ENCODE measurements at places on chromosomes 4 and X.

DNA sequence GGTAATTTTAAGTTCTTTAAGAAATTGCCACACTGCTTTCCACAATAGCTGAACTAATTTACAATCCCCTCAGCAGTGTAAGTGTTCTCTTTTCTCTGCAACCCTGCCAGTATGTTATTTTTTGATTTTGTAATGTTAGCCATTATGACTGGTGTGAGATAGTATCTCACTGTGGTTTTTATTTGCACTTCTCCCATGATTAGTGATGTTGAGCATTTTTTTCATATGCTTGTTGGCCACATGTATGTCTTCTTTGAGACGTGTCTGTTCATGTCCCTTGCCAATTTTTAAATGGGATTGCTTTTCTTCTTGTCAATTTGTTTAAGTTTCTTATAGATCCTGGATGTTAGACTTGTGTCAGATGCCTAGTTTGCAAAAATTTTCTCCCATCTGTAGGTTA, 86.1 kb downstream of the BMP3 start:
- DNase-seq: no peak

GRCh38 chrX:40736170-40736505, 796 bp upstream of the MED14 start:
- DNase-seq: no peak

GRCh38 chrX:155086961-155087735, 15.8 kb downstream of the BRCC3 start:
- no peak for DNase-seq

GRCh38 chr4:44984083-44984482, 257.7 kb upstream of the GNPDA2 start:
- DNase-seq: no peak

GRCh38 chr4:66294638-66295037, 624.3 kb upstream of the EPHA5 start:
- no peak for DNase-seq

- DNase-seq: no peak
These were observed 42.9 kb upstream of the CYP4V2 start for GRCh38 chr4:186148336-186148975.

- no peak for DNase-seq
These were observed 101.8 kb downstream of the PJA1 start for GRCh38 chrX:69063486-69063885.

- DNase-seq: no peak
These were observed 1114.9 kb downstream of the C4orf33 start for GRCh38 chr4:130210864-130211263.

- no peak for DNase-seq
These were observed 664.0 kb upstream of the PCDH7 start for GRCh38 chr4:30056016-30056766.

DNA sequence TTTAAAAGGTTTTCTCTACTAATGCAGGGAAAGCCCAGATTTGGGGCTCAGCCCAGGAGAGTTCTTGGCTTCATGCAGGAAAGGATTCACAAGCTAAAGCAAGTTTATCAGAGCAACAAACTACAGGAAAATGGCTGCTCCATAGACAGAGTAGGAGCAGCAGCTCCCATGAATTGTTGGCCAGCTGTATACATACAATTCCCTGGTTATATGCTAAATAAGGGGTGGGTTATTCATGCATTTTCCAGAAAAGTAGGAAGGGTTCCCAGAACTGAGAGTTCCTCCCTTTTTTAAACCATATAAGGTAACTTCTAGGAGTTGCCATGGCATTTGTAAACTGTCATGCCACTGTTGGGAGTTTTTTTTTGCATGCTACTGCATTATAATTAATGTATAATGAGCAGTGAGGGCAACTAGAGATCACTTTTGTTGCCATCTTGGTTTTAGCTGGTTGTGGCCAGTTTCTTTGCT, 2.6 kb downstream of the C4orf33 start:
- DNase-seq: no peak

- no peak for DNase-seq
These were observed 2.3 kb downstream of the PRRG3 start for GRCh38 chrX:151697522-151697921.

- DNase-seq: no peak
These were observed 52.1 kb downstream of the LEF1 start for GRCh38 chr4:108116423-108117168.

GRCh38 chrX:74804574-74804973, 120.7 kb downstream of the NEXMIF start:
- DNase-seq: no peak

DNA sequence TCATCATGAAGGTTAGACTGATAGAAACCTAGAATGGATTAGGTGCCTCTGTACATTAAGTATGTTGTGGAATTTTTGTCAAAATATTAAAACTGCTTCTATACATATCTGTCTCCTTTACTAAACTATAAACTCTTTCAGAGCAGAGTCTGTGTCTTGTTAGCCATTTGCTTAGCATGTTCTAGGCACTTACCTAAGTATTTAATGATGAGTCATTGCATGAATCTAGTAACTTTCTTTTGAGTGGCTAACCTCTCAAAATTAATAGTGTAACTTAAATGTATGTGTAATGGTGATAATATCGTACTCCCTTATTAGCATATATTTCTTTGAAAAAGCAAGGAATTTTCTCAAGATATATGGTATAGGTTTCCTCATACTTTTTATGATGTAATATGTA, 57.8 kb downstream of the RAP1GDS1 start:
- no peak for DNase-seq

DNA sequence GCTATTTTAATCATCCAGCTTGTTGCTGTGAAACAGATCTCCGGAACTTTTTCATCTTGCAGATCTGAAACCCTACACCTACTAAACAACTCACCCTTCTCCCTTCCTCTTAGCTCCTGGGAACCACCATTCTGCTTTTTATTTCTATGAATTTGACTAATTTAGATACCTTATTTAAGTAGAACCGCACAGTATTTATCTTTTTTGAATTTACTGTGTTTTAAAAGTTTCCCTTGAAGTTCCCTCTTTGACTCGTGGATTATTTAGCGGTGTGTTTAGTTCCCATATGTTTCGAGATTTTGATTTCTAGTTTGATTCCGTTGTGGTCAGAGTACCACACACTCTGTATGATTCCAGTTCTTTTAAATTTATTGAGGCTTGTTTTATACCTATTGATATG, 44.6 kb downstream of the EIF2S3 start:
- DNase-seq: no peak

GRCh38 chr4:65597697-65598096, 72.6 kb downstream of the EPHA5 start:
- no peak for DNase-seq

- DNase-seq: no peak
These were observed 10.1 kb upstream of the TMEM154 start for GRCh38 chr4:152689615-152690501.

GRCh38 chrX:25650216-25650820, 487.8 kb upstream of the MAGEB18 start:
- DNase-seq: peak; percentile 24

DNA sequence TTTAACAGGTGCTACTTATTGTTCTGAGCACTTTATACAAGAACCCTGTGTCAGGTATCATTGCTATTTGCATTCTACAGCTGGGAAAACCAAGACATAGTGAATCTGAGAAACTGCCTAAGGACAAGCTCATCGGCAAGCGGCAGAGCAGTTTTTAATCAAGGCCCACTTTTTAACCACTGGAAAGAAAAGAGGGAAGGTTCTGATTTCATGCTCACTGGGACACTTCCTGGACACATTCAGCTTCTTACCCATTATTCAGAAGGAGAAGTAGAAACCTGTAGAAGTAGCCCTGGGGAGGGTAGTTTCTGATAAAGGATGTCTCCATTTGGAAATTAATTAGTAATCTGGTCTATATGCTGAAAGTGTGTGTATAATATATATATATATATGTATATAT, 2.5 kb upstream of the LNX1 start:
- no peak for DNase-seq

DNA sequence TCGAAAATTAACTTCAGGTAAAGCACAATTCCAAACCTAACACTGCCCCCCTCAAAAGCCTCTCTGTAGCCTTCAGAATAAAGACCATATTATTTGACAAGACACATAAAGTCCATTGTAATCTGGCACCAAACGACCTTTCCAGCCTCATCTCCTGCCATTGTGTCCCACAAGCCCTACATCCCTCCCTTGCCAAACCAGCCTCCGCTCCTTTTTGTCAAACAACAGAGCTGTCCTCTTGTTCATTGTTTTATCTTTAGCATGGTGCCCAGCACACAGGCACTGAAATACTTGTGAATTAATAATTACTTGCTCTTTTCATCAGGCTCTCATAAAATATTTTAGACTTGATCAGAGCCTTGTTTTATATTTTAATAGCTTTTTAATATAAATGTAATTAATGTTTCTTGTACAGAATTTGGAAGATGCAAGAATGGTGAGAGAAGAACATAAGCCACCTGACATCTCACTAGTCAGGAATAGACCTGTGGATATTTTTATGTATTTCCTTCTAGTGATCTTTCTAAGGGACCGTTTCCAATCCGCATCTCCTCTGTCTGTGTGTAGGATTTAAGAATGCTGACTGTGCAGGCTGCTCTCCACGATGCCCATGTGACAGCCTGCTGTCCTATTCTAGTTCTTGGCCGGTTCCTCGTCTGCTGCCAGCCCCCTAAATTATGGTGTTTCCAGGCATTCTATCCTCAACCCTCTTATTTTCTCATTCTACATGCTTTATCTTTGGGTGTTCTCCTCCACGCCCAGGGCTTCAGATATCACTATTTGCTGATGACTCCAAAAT, 3.0 kb upstream of the IRF2 start:
- DNase-seq: peak; percentile 71

- DNase-seq: no peak
These were observed 88.9 kb upstream of the CLDN34 start for GRCh38 chrX:9878146-9878820.

DNA sequence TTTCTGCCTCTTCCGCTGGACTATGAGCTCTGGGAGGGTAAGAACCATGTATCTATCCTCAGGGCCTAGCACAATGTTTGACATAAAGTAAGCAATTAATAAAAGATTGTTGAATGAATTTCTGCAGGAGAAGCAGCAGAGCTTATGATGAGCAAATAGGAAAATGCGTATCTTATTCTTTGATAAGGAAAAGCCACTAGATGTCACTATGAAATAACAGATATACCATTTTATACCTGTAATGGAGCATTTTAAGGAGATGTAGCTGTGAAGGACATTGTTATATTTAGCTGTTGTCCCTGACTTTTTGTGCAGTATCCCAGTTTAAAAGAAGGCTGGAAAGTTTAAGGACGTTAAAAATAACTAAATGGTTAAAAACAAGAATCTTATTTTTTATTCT, 147.2 kb upstream of the MBNL3 start:
- DNase-seq: no peak

DNA sequence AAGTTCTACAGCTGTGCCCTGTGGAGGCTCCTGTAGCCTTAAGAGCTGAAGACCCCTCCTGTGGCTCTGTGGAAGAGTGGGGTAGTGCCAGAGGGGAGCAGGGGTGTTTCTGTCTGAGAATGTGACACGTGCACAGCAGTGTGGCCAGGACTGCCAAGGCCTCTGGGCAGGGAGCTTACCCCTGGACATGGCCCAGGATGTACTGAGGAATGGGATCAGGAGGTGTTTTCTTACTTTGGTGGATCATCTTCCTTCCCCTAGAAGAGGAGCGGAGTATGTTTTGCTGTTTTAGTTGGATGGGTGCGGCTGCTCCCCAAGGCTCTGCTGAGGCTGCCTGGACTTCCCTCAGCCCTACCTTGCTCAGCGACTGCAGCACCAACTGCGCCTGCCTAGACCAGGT, 342.6 kb downstream of the ARHGAP10 start:
- DNase-seq: no peak

- no peak for DNase-seq
These were observed 676.7 kb downstream of the GALNTL6 start for GRCh38 chr4:172489861-172490260.

DNA sequence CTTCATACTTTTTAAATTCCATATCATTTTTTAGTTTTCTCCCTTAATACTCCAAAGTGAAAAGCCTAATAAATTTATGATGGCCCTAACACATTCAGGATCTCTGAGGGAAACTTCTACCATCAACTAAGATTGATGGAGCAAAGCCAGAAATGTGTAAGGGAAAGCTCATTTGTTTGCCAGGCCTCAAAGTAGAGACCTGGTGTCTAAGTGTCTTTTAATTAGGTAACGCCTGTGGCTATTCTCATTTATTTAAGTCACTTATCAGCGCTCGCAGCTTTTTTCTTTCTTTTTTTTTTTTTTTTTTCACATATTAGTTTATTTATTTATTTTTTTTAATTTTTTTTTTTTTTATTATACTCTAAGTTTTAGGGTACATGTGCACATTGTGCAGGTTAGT, 242.4 kb downstream of the TMA16 start:
- DNase-seq: no peak

GRCh38 chr4:183733181-183733580, 74.1 kb downstream of the TRAPPC11 start:
- no peak for DNase-seq

DNA sequence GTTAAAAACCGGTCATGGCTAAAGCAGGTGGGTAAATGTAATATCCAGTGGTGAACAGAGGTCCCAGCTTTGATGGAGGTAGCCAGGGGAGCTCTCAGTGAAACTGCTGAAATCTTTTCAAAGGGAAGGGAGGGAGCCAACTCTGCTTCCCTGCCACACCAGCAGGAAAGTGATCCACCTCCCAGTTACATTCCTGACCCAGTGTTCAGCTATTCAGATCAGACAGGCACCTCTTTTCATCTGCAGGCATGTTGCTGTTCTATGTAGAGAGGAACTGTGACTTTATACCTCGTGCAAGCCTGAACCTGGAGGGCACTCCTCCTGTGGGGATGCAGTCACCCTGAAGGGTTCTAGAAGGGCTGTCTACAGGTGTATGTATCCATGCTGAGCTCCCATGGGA, 37.6 kb downstream of the DCLK2 start:
- no peak for DNase-seq

GRCh38 chrX:152520653-152521052, 69.5 kb upstream of the GABRA3 start:
- no peak for DNase-seq

DNA sequence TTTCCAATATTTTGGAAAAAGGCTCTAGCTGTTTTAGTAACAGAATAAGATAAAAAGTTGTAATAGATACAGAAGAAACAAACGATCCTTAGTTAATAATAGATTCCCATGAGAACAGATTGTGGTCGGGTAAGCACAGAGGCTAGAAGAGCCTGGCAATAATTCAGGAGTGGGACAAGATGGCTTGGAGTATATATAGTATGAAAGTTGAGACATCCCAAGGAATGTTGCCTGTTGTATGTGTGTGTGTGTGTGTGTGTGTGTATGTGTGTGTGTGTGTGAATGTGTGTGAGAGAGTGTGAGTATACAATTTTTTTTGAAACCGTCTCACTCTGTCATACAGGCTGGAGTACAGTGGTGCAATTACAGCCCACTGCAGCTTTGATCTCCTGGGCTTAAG, 150.7 kb downstream of the PDGFC start:
- no peak for DNase-seq

GRCh38 chr4:1166509-1167243, 5.7 kb downstream of the SPON2 start:
- DNase-seq: no peak

DNA sequence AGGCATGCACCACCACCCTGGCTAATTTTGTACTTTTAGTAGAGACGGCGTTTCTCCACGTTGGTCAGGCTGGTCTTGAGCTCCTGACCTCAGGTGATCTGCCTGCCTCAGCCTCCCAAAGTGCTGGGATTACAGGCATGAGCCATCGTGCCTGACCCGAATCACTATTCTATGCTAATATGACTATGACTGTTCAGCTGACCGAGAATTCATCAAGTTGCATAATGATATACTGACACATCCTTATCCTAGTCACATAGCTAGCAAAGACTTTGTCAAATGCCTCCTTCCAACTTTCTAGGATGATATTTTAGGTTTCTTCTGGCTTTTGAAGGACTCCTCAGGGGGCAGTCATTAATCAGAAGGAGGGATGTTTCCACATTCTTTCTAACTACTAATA, 4.8 kb upstream of the GPM6B start:
- DNase-seq: no peak

- no peak for DNase-seq
These were observed 35.1 kb downstream of the CYTL1 start for GRCh38 chr4:4984186-4984585.

Measured in nucleus accumbens (tissue), 56 donors.